ENCODE measurements at places on chromosomes 16 and 17.

DNA sequence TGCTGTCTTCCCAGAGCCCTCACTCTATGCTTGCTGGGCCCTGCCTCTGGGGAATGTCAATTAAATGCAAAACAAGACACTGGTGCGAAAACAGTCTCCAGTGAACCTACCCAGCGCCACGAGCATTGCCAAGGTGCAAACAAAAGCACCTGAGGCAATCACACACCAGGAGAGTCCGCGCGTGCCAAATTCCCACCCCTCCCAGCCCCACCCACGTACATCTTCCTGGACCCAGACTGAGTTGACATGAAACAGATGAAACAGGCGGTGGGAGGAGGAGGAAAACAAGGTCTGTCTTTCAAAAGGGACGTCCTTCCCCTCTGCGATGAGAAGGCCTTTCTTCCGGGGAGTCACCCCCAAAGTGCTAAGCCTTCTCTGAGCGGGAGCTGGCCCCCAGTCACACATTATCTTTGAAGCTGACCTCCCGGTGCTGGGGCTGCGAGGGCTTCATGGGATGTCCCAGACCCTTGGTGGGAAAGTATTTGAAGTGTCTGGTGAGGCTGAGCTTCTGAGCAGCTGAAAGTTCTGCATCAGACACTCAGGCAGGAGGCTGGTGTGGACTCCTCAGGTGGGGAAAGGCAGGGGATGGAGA lies 200.4 kb downstream of the AXIN2 start:
- DNase-seq, result no peak

GRCh38 chr16:11602321-11602720 lies 15.6 kb upstream of the LITAF start:
- no peak for DNase-seq

- DNase-seq, result no peak
Measured at GRCh38 chr16:35506018-35506897, 2046.8 kb downstream of the TP53TG3F start.

GRCh38 chr17:79080349-79080748 lies 5.7 kb downstream of the ENGASE start:
- no peak for DNase-seq

DNA sequence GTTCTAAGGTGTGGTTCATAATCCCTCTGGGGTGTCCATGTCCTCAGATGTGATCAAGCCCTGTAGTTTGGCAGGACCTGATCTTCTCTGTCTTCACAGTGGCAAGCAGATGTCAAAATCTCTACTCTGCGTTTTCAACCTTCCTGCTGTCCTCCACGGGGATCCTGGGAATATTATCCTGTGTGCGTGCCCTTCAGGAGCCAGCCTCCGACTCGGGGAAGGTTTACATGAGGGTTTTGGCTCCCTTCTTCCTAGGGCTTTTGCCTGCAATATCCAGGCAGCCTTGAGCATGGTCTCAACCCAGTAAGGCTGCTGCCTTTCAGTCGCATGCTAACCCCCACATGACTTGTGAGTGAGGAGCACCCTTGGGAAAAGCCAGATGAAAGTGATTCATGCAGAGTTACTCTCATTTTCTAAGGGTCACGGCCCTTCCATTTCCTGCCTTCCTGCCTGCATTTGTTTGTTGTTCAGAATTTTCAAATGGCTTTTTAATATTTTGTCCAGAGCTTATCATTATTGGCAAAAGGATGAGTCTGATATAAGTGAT lies 202.2 kb upstream of the CHMP6 start:
- DNase-seq, result no peak

DNA sequence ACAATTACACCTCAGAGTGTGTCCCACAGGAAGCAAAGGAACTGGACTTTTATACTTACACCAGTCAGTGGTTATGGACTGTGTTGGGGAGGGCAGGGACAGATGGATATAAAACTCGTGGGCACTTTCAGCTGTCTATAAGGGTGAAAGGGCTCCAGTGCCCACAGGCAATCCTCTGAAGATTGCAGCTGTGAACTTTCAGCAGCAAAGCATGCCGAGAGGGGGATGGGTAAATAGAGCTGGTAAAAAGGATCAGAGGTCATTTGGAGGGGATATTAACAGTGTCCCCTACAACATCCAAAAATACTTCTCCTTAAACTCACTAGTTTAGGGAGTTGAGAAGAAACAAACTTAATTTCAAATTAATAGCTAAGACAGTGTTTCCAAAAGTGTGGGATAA lies 13.3 kb upstream of the RFWD3 start:
- no peak for DNase-seq

- no peak for DNase-seq
Measured at GRCh38 chr17:31391496-31391949, at the start of gene RAB11FIP4. Gene RAB11FIP4, plus strand, starts transcription at chr17:31391675. Its CDS starts 178 bp downstream, at chr17:31391853.

- DNase-seq, result no peak
Measured at GRCh38 chr16:50940275-50940854, 198.5 kb downstream of the CYLD start.

DNA sequence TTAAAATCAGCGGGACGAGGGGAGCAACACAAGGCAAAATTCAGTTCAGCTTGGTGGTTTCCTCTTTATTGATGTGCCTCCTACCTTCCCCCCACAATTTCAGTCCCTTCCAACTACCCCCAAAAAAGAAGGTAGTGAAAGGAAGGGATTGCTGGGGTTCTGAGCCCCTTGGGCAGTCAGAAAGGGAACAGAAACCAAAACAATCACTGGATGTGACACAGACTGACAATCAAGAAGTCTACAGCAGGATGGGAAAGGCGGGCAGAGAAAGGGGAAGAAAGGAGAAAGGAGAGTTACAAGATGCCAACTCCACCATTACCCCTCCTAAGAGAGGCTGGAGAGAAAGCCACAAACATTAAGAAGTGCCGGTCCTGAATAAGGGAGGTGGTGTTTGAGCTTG lies 1.1 kb upstream of the PHF23 start:
- no peak for DNase-seq

DNA sequence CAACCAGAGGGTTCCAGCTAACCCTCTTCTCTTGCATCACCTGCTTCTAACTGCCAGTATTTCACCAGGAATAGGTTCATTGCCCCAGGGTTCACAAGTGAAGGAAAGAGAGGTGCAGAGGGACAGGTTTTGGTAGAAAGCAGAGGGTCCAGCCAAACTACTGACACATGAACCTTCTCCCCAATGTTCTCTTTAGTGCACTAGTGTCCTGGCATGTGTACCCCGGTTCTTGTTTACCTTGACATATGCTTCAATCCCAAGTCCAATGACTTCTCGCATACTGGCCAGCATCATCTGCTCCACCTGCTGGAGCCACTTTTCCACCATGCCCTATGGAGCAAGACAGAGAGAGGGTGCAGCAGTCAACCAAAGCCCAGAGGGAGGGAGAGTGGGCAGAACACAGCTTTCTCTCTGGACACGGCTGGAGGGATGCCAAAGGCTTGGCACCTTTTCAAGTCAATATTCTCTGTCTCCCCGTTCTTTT lies 90.6 kb downstream of the DNAH3 start:
- no peak for DNase-seq

DNA sequence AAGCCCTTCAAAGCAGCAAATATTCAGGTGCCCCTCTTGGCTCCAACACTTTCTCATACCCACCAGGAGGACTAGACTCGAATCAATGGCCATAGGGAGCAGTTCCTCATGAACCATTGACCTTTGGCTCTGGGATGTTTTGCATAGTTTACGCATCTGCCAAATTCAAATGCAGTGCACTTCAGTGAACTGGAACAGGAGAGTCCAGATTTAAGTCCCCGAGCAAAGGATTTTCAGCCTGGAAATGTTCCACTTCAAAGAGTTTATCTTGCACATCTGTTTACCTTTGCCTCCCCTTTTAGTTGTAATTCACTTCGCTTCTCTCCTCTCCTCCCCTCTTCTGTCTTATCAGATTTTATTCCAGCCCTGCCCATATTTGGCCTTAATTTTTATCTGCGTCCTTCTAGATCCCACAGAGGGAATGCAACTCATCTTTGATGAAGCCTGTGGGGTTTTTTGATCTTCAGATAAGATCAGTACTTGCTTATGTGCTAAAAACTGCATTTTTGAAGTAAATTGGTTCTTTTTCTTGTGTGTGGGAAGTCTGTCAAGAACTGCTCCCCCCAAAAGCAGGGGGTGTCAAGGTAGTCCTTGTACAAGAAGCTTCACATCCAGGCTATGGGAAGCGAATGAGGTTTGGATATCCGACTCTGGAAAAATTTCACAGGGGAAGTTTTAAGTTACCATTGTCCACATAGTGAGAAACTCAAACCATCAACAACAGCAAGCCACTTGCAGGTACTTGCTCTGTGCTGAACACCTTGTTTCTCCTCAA lies 281.6 kb downstream of the RBFOX1 start:
- DNase-seq, result no peak

DNA sequence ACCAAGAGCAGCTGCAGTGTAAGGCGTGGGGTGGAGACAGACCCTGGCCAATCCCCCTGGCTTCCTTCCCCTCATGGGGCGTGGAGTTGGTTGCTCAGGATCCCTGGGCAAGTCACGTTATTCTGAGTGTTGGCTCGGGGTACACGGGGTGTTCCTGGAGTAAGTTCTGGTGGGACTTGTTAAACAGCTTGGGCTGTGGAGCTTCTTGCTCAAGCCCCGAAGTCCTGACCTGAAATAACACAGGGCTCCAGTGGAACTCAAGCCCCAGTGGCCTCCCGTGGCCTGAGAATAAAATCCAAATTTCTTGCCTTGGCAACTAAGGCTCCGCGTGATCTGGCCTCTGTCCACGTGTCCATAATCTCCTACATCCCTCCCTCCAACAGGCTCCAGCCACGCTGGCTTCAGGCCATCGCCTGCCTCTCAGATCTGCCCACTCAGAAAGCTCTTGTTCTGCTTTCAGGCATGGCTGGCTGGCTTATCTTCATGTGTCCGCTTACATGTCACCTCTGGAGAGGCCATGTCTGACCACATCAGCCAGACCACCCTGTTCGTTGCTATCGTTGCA lies 49.3 kb upstream of the BCO1 start:
- no peak for DNase-seq

GRCh38 chr17:44555099-44555498 lies 2.2 kb upstream of the FZD2 start:
- DNase-seq, result no peak

- no peak for DNase-seq
Measured at GRCh38 chr16:16933861-16934260, 536.9 kb downstream of the XYLT1 start.

GRCh38 chr16:9595393-9595792 lies 503.9 kb downstream of the HAPSTR1 start:
- no peak for DNase-seq

DNA sequence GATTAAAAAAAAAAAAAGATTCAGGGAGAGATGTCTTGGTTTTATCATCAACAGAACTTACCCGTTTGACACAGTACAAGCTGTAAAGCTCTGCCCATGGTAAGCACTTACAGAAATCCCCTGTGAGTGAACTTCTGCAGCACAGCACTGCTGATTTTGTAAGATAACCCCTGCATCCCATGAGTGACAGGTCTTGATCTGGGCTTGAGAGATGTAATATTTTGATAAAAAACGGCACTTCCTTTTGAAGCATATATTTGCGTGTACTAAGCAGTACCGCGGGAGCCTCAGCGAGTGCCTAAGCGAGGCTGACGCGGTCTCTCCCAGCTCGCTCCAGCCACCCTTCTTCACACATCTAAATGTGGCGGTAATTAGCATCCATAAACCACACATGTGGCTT lies 50.5 kb downstream of the IKZF3 start:
- DNase-seq, result no peak

- no peak for DNase-seq
Measured at GRCh38 chr16:27751676-27752075, 201.7 kb downstream of the KATNIP start.

DNA sequence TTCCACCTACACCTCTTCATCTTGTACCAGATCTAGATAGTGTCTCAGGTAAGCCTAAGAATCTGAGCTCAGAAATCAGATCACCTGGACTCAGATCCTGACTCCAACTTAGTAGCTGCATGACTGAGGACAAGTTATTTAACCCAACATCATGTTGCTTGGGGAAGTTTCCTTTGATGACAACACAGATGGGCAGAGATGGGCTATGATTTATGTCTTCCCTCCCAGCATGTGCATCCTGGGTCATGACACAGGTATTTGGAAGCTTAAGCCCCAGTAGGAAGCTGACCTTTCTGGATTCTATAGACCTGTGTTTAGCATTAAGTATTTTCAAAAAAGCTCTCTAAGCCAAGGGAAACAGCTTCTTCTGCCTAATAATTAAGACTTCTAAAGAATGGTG lies 12.4 kb upstream of the HEATR6 start:
- no peak for DNase-seq

DNA sequence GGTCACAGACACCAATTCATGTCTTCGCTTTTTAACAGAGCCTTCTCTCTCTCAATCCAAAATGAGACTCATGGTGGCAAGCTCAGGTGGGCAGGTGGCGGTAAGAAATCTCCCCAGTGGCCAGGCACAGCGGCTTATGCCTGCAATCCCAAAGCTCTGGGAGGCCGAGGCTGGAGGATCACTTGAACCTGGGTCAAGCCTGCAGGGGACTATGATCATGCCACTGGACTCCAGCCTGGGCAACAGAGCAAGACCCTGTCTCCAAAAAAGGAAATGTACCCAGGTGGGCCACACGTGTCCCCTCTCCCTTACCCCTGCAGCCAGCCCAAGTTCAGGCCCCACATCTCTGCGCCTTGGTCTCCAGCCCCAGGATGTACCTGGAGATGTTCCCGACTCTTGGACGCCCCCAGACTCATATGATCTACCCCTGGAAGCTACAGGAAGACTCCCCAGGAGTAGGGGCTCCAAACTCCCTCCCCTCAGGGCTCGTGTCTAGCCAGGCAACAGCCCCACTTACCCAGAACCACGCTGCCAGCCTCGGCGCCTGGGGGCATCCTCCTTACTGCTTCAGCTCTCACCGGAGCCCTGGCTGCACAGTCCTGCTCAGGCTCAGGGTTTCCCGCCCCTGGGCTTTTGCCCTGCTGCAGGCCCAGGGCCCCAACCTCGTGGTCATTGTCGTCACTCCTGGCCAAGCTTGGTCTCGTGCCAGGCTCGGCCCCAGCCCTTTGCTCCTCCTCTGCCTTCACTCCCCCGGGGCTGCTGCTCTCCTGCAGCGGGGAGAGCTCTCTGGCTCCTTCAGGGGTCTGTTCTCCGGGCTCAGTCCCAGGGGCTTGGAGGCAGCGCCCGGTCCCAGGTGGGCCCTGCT lies 16.2 kb downstream of the MYLK3 start:
- no peak for DNase-seq

DNA sequence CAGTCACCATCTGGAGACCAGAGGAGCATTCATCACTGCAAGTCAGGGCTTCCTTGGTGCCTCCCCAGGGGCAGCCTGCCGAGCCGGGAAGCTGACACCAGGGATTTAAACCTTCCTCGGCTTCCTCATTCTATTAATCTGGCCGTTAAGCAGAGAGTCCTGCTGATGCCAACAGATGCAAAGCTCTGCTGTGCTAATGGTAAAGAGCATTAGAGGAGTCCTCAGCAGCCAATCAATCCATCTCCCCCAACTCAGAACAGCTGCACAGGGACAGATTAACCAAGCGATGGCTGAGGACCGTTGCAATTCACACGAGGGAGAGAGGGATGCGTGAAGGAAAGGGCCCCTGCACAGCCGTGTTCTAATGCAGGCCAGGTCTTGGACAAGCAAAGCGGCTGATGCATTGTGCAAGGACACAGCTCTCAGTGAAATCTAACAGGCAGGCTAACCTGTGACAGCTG lies 116.6 kb downstream of the XYLT1 start:
- no peak for DNase-seq

GRCh38 chr17:60091908-60092331 lies 13.2 kb upstream of the HEATR6 start:
- no peak for DNase-seq

- no peak for DNase-seq
Measured at GRCh38 chr16:2992383-2993081, 12.3 kb upstream of the PKMYT1 start.

- DNase-seq, result no peak
Measured at GRCh38 chr17:44097110-44097958, 26.1 kb downstream of the HDAC5 start.

All from muscle of arm (tissue), 14 donors.